ENCODE measurements at places on chromosomes 11 and 22.

DNA sequence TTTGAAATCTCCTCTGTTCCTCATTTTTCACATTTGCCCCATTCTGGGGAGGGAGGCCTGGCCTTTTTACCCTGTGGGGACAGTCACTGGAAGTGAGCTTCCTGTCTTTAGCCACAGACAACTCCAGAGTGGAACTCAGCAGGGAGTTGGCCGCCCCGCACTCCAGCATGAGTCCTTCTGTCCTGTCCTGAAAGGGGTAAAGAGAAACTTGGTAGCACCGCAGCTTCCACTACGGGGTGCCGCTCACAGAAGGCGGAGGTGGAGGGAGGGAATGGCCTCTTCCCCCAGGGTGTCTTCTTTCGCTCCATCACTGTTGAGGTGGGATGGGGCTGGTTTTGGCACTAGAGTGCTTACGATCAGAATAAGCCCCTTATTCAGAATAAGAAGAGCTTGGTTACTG is 132.2 kb downstream of the ST3GAL4 start:
- DNase-seq, result no peak

GRCh38 chr11:130882138-130882551 is 34.1 kb downstream of the SNX19 start:
- no peak for DNase-seq

DNA sequence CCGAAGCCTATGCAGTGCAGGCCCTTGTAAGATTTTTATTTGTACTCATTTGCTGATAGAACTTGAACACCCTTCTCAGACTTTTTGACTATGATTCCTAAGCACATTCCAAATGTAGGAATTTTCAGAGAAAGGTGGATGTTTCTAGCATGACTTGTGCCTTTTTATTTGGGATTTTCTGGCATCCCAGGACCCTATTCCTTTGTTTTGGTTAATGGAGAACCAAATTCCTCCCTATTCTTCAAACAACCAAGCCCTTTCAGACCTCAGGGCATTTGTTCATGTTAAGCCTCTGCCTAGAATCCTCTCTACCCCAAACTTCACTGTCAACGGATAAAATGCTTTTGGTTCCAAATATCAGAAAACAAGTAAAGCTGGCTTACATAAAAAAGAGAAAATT is 371.1 kb downstream of the DDX10 start:
- no peak for DNase-seq

- DNase-seq, result no peak
Measured at GRCh38 chr11:80261776-80262175, 820.9 kb upstream of the TENM4 start.

DNA sequence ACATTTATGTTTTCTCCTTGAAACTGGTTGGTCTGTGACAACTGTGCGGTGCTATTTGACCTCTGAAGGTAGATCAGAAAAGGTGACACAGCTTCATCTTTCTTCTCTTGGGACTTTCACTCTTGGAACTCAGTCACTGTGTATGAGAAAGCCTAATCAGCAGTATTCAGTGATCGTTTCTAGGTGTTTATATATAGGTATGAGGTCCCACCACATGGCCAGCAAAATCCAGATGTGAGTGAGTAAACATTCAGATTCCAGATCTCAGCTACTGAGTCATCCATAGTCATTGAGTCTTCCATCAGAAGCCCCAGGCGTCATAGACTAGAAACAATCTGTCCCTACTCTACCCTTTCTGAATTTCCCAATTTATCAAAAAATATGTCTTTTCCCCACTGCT is 117.3 kb upstream of the CTSC start:
- no peak for DNase-seq

- peak; percentile 60 for DNase-seq
Measured at GRCh38 chr11:84564180-84564866, 1062.8 kb downstream of the DLG2 start.

- peak; percentile 70 for DNase-seq
Measured at GRCh38 chr11:27485930-27486773, 13.6 kb upstream of the LGR4 start.

GRCh38 chr11:121870206-121871045 is 245.6 kb downstream of the BLID start:
- DNase-seq, result no peak

All from erythroblast (primary cell).